ENCODE measurements at places on chromosomes 6 and 20.

DNA sequence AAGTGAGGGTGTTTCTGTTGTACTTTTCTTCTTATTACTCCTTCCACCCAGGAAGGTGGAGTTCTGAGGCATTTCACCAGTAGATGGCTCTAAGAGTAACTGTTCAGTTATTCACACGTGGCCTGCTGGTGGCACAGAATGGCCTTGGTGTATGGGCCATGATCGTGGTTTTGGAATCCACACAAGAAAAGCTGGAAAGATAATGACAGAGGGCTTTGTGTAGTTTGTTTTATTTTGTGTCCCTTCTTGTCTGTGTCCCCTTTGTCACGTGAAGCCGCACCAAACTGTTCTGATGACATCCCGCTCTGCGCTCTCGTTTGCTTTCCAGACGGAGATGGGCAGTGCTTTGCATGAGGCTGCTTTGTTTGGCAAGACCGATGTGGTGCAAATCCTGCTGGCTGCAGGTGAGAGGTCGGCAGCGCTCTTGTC, 93.4 kb downstream of the ANKS1A start:
- DNase-seq: no peak

GRCh38 chr6:69305456-69305855, 491.4 kb downstream of the LMBRD1 start:
- DNase-seq: no peak

GRCh38 chr20:49431329-49431728, 51.1 kb downstream of the KCNB1 start:
- no peak for DNase-seq

DNA sequence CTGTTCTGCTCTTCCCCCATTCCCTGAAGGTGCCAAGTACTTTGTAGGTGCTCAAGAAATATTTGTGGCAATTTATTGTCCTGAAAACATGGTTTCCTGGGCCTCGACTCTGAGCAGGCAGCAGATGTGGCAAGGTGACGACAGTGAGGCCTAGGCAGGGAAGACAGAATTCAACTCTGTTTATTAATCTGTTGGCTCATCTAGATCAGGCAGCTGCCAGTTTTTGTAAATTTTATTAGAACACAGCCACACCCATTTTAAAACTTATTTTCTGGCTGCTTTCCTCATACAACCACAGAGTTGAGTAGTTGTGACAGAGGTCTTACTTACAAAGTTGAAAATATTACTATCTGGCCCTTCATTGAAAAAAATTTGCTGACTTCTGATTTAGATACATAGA, 24.5 kb downstream of the MAPK14 start:
- DNase-seq: no peak

DNA sequence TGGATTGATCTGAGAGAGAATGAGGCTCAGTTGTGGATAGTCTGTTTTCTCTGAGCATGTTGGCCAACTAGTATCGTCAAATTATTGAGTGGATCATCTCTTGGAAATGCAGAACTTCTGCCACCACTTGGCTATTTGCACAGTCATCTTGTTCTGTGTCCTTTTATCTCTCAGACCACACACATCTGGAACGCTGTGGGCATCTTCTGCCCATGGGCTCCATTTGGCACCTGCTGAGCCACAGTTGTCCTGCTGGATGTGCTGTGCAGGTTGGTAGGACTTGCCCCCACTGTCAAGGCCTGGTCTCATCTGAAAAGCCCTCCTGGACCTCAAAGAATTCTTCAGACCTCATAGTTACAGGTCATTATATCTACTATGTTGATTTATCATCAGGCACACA, 16.7 kb upstream of the C20orf144 start:
- DNase-seq: no peak

DNA sequence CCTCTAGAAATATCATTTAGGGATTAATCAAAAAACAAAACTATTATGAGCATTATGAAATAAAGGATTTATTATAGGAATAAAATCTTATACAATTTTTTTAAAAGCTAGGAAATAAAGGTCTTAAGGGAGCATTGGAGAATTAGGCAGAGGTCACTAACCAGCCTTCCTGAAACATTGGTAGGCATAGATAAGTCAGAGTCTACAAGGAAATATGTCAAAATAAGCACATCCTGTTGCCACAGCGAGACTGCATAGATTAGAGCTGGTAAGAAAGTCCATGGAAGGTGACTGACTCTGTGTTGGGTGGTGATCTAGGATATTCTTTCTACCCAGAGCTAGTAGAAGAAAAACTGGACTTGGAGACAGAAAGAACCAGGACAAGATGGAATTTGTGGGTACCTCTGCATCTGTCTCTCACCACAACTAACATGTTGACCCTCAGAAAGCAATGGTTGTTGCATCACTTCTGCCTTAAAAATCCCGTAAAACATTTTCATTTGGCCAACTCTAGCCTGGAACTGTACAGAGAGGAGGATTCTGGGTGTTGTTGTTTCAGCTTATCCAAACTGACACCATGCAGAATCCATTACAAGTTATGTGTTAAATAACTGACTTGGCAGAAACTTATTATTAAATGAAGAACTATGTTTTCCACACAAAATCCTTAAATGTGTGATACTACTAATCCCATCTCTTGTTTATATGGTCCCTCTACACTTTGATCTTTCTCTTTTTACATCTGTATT, 77.1 kb downstream of the FBXO5 start:
- DNase-seq: no peak

GRCh38 chr6:28693751-28694443, 168.2 kb downstream of the GPX5 start:
- DNase-seq: no peak

DNA sequence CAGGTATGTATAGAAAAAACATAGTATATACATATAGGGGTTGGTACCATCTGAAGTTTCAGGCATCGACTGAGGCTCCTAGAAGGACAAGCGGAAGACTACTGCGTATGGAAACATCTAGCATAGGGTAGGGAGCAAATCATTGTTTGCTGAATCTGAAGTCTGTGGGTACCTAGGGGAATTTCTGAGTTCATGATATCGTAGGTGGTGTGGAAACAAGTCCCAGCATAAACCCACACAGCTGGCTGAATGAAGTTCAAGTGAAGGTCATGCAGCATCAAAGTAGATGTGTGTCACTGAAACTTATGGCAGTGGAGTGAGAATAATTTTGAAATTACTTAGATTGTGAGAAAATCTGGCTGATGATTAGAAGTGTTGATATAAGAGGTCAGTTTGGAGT, 39.4 kb downstream of the MAP7 start:
- no peak for DNase-seq

DNA sequence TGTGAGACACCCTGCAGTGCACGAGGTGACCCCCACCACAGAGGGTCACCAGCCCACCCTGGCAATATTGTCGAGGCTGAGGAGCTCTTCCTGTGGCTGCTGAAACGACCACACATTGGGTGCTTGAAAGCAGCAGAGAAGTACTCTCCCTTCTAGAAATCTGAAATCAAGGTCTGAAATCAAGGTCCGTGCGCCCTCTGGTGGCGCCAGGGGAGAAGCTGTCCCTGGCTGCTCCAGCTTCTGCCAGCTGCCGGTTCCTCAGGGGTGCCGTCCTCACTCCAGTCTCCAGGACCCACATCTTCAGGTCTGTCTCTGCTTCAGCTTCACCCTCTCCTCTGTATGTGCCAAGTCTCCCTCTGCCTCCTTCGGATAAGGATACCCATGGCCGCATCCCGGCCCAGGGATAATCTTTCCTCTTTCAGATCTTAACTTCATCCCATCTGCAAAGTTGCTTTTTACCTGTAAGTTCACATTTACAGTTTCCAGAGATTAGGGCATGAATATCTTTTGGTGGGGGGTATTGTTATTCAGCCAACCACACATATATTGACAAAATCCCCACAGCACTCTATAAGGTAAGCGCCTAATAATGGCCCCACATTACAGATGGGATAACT, 108.3 kb upstream of the PHACTR3 start:
- peak; percentile 32 for DNase-seq

GRCh38 chr6:80028589-80028988, 24.1 kb downstream of the TTK start:
- no peak for DNase-seq

DNA sequence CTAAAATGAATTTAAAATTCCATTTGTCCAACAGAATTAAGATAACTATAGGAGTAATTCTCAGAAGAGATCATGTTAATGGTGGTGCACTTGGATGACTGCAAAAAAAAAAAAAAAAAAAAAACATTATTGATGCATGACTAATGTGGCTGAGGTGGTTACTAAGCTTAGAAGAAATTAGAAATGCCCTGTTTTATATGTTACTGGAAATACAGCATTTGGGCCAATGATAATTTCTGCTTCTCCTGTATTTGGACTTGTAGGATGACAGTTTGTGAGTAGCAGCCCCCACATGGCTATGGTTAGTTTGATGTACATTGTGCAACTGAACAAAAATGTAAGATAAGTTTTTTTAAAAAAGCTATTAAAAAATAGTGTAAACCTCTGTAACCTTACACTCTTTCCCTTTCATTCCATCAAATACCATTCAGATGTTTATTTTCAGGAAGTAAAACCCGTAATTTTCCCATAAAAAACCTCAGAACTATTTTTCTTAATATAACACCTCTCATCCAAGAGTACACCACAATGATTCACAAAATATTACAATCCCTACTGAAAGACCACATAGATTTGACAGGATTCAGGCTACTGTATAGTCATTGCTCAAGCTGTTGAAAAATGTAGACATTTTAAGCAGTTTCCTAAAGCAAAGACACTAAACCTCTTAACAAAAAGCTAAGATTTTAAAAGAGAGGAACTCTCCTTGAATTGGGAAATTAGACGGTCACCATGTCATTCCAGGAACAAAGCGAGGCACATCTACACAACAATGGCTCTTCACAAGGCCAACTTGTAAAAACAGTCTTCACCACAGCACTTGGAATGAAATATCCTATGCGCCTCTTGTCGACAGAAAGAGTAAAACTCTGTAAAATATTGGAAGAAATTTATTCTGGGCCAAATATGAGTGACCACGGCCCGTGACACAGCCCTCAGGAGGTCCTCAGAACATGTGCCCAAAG, 83.0 kb downstream of the WDR27 start:
- no peak for DNase-seq

- no peak for DNase-seq
Measured at GRCh38 chr6:36432151-36432671, 10.4 kb downstream of the PXT1 start.

GRCh38 chr6:70527071-70527737, 39.5 kb upstream of the SDHAF4 start:
- no peak for DNase-seq

- no peak for DNase-seq
Measured at GRCh38 chr20:37970856-37971245, 62.4 kb downstream of the TTI1 start.

DNA sequence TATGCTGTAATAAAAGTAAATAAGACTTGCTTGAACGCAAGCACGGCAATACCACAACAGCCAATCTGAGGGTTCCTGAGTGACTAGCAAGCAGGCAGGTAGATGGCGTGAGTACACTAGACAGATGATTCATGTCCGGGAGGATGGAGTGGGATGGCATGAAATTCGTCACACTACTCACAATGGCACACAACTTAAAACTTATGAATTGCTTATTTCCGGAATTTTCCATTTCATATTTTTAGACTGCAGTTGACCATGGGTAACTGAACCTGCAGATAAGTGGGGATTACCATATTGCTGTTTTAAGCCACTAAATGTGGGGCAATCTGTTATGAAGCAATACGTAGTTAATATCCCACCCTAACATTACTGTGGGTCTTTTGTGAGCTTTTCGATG, 93.6 kb upstream of the NFATC2 start:
- no peak for DNase-seq

DNA sequence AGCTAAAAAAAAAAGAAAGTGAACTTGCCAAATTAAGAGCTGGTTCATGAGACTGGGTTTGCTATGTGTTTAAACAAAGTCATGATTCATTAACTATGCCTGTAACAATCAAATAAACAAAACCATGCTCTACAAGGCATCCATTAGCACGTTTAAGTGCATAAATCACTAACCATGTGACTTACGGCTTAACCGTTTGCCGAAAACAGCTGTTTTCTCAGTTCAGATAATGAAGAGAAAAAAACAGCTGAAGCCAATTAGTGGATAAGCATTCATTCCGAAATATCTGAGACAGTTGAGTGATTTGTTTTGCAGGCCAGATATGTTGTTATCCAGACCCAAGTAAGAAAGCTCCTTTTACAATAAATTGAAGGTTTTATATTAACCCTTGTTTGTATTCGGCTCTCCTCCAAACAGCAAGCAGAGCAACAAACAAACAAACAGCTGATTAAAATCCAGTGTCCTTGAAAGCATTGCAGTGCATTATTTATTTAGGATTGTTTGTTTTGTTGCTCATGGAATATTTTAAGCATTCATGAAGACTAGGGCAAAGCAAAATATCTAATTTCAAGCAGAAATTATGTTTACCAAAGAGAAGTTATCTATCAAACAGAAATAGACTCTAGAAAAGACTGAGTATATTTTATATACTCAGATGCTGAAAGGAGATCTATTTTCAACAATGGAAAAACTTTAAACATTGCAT, 343.5 kb downstream of the RFPL4B start:
- DNase-seq: no peak

GRCh38 chr6:125906158-125906998, 50.2 kb upstream of the HINT3 start:
- DNase-seq: peak; percentile 13

- DNase-seq: no peak
Measured at GRCh38 chr20:41178904-41179432, 41.6 kb downstream of the PLCG1 start.

DNA sequence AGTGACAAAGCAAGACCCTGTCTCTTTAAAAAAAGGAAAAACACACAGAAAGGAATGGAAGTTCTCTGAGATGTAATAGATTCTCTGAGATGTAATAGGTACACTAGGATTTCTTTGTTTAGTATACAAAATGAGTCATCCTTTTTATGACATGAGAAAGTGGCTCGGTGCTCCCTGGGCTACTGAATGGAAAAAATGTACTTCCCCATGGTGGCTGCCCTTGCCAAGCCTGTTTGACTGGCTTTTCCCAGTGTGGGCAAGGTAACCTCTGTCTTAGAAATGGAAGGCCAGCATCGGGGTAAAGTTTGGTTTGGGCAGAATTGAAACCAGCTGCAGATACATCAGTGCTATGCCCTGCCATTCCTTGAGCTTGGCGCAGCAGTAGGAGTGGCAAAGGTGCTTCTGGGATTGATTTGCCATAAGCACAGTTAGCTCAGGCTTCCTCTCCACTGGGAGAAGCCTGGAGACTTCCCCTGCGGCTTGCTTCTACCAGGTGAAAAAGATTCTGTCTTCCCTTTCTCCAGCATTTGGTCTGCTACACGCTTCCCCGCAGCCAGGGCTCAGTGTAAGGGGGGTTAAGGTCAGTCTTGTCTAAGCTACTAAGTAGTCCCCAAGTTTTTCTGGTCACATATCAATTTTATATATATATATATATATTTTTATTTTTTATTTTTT, 24.5 kb downstream of the ARFGEF2 start:
- DNase-seq: no peak

- no peak for DNase-seq
Measured at GRCh38 chr6:156944412-156944811, 167.2 kb downstream of the ARID1B start.
